HEK293T (cell line): ENCODE measurements at places on chromosomes 11 and 22.

- no peak for DNase-seq
Measured at GRCh38 chr22:22764085-22764484, 119.7 kb downstream of the GGTLC2 start.

DNA sequence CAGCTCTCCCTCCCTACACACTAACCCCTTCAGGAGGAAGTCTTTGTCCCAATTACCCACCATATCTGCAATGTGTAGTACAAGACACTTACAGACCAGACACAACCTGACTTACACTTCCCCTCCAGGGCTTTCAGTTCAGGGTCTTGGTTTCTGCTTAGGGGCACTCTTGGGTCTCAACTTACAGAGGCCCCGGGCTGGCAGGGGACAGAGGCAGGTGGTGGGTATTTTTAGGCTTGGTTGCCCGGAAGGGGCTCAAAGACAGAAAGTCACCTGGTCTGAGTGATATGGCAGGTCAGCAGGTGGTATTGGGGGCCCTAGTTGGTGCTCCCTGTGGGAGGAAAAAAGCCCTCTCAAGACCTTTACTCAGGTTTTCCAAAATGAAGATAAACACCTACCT is 3.4 kb upstream of the TMEM184B start:
- no peak for DNase-seq

GRCh38 chr11:11786771-11787170 is 55.0 kb upstream of the USP47 start:
- peak; percentile 27 for DNase-seq

- DNase-seq: no peak
Measured at GRCh38 chr11:21185959-21186358, 516.6 kb downstream of the NELL1 start.

- no peak for DNase-seq
Measured at GRCh38 chr11:86152006-86152862, 83.3 kb upstream of the PICALM start.

- no peak for DNase-seq
Measured at GRCh38 chr11:75523811-75524664, 1.7 kb downstream of the GDPD5 start.

GRCh38 chr11:56841210-56841810 is 92.8 kb upstream of the OR9G4 start:
- DNase-seq: peak; percentile 41

DNA sequence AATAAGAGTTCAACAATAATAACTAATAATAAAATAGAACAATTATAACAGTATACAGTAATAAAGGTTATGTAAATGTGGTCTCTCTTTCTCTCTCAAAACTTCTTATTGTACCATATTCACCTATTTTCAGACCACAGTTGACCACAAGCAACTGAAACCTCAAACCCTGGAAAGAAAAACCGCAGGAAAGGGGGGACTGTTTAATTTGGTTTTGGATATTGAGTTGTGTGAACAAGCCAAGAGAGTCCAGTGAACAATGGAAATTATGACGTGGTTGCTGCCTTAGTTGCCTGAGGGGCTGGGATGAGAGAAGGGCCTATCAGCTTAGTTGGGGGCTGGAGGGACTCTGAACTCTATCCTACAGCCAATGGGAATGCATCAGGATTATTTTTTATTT is 178.7 kb upstream of the POU2AF2 start:
- no peak for DNase-seq

DNA sequence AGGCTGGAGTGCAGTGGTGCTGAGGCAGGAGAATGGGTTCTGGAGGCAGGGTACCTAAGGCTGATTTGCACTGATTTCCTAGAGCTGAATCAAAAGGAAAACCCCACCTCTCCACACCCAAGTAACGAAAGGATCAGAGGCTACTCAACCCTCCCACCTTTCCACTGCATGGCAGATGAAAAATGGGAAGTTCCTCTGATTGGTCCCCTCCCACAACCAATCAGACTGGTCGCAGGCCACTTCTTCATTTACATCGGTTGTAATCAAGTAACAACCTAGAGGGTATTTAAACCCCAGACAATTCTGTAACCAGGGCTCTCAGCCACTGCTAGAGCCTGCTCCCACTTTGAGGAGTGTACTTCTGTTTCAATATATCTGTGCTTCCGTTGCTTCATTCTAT is 18.6 kb upstream of the PARVB start:
- DNase-seq: no peak

GRCh38 chr22:40436505-40437431 is 66.4 kb downstream of the SGSM3 start:
- DNase-seq: peak; percentile 58

GRCh38 chr22:17808693-17809403 is 34.6 kb upstream of the BID start:
- DNase-seq: no peak

GRCh38 chr22:19579880-19580279 is 55.7 kb upstream of the CLDN5 start:
- DNase-seq: no peak
